ENCODE measurements at places on chromosomes 4 and X. TPM values are rescaled to one million over a fixed set of nuclear protein-coding genes. Genes with fewer than 3 reads are reported as not detected.

The GAB1 gene
- 31.0 TPM for total RNA-seq

The RAB40A gene
- 1.5 TPM for total RNA-seq

The ADAM29 gene
- total RNA-seq, result not detected

DNA sequence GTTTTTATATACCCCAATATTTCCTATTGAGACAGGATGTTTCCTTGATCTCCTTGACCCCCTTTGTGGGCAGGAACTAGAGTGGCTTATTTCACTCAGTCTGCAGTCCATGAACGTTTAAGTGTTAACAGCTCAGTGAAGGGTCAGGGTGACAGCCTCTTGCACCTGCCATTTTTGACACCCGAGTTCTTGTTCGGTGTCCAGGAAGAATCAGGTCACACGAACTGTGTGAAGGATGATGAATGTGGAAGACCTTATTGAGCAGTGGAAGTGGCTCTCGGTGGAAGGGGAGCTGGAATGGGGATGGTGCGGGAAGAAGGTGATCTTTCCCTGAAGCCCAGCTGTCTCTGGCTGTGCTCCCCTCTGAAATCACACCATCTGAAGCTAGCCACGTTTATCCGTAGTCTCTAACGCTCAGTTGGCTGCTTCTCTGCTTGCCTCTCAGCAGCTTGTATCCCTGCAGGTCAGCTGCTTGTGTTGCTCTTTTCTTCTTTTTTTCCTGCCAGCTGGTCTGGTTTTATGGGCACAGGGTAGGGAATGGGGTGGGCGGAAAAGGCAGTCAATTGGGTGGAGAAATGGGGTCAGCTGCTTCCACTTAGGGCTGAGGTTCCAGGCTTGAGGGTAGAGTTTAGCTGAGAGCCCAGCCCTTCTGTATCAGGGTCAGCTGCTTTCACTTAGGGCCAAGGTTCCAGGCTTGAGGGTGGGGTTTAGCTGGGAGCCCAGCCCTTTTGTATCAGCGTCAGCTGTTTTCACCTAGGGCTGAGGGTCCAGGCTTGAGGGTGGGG lies 29.0 kb upstream of the CCNG2 start:
- no peak for DNase-seq

DNA sequence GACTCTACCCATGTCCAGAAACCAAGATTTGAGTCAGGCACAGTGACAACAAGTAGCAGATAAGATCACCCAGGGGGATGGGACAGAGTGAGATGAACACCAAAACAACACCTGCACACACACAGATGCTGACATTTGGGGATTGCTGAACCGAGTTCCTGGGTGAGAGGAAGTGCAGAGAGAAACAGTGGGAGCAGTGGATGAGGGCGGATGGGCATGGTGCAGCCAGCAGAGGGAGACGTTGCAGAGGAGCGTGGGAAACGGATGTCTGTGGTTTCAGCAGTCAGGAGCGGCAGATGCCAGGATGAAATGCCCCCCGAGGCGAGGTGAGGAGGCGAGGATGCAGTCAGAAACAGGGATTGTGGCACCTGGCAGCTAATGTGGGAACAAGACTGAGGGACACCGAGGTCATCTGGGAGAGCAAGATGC lies 78.6 kb upstream of the STS start:
- DNase-seq, result no peak

- no peak for DNase-seq
Observed at GRCh38 chr4:47415719-47416118, 47.8 kb downstream of the COMMD8 start.

All from ascending aorta (tissue), 2 donors.